ENCODE measurements at places on chromosomes 2 and 18.

DNA sequence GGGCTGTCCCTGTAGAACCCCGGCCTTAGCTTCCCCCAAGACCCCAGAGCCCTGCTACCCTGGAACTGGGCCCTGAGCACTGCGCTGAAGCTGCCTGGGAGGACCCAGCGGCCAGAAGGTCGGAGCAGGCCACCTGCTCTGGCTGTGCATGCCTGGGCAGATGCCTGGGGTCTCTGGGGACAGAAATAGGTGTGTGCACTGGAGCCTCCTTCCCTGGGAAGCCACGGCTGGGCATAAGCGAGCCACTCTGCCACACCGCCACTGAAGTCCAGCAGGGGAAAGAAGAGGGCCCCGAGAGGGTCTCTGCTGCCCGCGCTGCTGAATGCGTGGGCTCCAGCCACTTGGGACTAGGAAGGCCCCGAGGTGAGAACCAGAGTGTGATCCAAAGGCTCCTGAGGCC is 6.7 kb downstream of the GBX2 start:
- DNase-seq: no peak

DNA sequence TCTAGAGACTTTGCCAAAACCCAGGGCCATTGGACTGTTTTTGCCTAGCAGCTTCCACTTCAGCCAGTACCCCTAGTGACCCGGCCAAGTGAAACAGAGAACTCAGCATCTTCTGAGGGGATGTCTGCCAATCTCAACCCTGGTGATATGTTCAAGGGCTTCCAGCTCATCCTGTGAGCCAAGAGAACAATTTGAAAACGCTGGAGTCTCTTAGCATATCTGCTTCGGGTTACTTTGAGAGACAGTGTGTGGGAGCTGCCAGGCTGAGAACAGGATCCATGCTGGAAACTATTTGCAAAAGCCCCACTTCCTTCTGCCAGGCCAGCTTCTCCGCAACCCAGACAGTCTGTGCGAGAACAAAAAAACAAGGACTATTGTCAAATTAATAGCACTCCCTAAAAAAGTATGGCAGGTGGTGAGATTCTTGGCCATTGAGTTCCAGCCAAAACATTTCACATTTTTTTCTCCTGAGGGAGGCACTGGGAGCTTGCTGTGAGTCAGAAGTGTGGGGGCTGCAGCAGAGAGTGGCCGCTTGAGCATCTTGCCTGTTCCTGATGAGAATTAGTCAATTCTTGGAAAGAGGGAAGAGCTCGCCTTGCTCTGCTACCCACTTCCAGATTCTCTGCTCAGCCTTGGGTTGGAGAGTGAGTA is 395.6 kb upstream of the TRIB2 start:
- DNase-seq: no peak

GRCh38 chr18:48546396-48546795 is 7.6 kb downstream of the CTIF start:
- DNase-seq: no peak

DNA sequence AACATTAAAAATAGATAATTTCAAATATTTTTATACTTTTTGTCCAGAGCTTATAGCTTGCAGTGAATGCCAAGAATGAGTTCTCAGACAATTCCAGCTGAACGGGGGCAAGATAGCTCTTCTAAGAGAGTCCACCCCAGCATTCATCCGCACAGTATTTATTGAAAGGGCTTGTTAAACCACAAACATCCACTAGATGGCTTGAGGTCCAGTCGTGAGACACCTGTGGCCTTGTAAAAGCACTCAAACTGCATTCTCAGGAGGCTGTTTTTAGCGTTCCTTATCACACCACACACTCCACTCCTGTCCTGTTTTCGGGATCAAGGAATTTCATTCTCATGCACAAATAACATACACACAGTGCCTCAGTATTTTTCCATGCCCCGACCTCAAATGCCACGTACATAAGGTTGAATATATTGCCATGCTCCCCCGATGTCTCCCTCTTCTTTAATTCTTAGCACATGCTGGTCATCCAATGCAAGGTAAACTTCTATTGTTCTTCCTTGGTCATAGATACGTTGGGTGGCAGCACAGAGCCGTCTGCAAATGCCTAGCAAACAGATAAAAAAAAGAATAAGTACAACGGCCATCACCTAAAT is 47.4 kb downstream of the DNAJC10 start:
- DNase-seq: peak; percentile 2

DNA sequence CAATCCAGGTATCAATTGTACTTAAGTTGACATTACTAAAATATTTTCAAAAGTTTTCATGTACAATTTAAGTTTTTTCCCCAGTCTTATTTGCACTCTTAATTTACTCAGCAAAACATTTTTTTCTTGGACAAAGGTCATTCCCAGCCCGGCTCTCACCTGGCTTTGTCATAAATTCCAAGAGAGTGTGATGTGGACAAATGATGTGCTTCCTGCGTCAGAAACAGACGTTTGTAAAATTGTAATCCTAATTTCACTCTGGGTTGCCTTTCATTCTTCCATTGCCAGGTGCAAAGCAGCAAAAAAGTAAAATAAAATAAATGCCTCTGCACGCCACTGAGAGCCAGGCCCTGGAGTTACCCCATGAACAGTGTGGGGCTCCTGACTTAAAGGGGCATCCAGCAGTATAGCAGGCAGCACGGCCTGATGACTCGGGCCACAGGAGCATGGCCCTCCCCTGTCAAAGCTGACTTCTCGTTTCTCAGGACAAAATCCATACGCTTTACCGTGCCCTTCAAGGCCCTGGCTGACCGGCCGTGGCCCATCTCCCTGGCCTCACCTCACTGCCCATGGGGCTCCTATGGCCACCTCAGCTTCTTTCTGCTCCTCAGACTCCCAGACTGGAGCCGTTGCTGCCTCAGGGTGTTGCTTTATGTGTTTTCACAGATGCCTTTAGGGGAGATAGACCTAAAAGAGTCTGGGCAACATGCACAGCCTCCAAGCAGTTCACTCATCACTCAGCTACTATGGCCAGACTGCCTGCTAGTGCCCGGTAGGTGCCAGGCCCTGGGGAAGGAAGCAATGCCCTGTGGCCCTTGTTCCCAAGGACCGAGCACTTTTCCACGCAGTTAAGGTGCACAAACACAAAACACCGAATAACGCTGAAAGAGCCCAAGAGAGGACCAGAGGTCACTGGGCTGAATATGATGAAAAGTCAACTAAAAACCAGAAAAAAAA is 7.6 kb upstream of the TMEM185B start:
- DNase-seq: no peak

DNA sequence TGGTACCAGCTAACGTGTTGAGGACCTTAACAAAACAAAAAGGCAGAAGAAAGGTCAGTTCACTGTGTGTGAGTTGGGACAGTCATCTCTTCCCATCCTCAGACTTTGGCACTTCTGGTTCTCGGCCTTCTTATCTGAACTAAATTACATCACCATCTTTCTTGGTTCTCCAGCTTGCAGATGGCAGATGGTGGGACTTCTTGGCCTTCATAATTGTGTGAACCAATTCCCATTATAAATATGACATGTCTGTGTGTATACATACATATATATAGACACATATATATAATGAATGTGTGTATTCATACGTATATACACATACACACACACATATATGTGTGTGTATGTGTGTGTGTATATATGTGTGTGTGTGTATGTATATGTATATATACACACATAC is 301.2 kb upstream of the TRIB2 start:
- DNase-seq: no peak

DNA sequence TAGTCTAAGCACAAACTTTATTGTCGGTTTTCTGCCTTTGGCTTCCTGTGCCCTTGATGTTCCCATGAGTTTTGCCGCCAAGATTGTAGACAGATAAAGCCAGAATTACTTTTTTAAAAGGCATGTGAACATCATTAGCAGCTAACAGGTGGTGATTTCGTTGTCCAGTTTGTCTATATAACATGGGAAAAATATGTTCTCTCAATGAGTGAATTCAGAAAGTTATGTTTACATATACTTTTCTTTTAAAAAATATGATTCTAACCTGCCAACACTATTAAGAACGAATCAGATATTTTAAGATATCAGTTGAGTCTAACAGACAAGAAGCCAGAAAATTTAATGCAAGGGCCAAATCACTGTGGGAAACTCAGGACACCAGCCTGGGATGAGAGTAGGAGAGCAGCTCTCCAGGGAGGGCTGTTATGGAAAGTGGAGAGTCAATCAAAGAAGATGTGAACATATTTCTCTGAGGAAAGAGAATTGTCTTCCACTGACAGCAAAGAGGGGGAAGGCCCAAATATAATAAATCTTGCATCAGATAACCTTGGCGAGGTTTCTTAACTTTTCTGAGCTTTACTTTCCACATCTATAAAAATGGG is 311.3 kb downstream of the ARHGAP15 start:
- DNase-seq: no peak

DNA sequence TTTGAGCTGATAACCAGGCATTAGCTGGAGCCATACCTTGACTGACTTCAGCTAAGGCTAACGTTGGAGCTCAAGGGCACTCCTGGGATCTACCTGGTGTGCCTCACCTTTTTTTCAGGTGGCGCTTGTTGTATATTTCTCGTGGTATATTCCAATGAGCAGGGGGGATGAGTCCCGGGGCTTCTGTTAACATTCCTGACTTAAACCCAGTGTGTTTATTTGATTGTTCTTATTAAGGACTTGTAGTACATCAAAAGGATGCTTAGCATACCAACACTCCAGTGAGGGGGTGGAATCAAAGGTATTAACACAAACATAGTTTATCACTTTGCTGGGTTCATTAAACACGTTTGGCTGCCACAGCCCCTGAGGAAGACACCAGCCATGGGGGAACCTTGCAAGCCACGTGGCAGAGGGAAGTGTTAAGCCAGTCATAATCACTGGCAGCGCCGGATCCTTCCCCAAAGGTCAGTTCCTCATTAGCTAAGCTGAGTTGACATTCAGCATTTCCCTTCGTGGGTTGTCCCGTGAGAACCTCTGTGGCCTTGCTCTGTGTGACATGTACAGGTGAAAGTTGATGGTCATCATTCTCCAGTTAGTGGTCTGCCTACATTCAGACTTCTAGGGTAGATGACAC is 119.5 kb upstream of the MCFD2 start:
- DNase-seq: no peak

DNA sequence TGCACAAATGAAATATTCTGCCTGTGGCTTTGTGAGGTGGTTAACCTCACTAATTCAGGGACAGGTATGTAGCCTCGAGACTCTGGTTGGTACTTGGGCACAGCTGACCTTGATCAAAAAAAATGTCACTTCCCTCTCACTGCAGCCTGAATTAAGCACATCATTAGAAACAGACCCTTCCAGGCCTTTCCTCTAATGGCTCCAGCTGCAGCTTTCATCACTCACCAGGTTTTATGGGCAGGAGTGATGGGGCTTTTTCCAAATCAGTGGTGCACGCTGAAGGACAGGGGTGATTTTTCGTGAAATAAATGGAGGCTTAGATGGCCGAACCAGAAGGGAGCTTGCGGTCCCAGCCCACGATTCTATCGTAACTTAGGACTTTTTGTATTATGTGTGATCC is 213.0 kb upstream of the RAB12 start:
- DNase-seq: no peak

GRCh38 chr2:170822290-170823087 is 5.8 kb downstream of the GAD1 start:
- DNase-seq: no peak

GRCh38 chr2:180664507-180664906 is 315.9 kb upstream of the UBE2E3 start:
- DNase-seq: no peak

GRCh38 chr2:11625671-11626070 is 44.3 kb downstream of the NTSR2 start:
- DNase-seq: no peak

GRCh38 chr18:59132810-59133465 is 6.7 kb upstream of the SEC11C start:
- DNase-seq: no peak

DNA sequence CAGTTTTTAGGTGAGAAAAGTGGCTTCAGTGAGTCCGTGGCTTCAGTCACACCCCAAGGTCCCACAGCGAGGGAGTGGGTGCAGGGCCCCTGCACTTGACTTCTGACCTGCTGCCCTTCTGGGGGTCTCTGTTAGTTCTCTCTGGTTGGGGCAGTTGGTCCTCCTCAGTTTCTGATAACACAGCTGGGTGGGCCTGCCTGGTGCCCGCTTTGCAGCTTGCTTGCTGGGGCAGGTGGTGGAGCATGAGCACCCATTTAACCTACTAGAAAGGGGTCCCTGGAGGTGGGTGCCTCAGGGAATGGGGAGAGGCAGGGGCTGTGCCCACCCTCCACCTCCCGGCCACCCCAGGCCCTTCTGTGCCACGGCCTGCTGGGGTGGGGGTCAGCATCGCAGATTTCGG is 83.2 kb downstream of the ASB1 start:
- DNase-seq: no peak

- DNase-seq: no peak
Measured at GRCh38 chr2:67717692-67718091, 320.6 kb downstream of the ETAA1 start.

GRCh38 chr18:74528913-74529312 is 5.4 kb upstream of the CNDP1 start:
- DNase-seq: no peak

- no peak for DNase-seq
Measured at GRCh38 chr18:38367473-38367872, 801.9 kb upstream of the CELF4 start.

DNA sequence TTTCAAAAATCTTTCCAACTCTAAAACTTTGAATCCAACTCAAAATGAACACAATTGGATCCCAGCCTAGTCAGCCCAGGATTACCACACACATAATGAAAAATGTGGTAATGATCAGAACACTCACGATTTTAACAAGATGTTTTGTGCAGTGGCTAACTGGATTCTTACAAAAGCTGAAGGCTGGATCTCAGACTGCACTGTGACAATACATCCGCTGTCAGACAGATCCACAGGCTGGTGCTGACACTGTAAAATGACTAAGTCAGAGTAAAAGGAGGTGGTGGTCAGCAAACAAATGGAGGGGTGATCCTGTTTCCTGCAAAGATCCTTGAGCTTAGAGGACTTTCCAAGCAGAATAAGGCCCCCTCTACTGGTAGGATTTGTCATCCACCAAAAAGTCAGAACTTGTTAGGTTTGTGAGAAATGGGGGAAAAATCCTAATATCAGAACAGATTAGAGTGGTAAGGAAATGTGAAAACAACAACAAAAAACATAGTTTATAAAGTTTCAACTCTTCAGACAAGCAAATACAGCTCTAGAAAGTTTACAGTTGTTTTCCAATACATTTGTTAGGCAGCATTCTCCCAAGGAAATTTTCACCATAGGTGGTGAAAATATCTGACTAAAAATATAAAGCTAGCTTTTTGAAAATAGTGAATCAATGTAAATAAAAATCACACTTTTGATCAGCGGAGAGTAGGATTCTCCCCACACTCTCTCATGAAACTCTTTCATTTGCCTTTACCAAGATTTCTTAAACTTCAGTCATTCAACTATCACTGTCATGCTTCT is 211.9 kb downstream of the AGPS start:
- no peak for DNase-seq

GRCh38 chr2:75097831-75098230 is 101.5 kb downstream of the TACR1 start:
- DNase-seq: no peak

DNA sequence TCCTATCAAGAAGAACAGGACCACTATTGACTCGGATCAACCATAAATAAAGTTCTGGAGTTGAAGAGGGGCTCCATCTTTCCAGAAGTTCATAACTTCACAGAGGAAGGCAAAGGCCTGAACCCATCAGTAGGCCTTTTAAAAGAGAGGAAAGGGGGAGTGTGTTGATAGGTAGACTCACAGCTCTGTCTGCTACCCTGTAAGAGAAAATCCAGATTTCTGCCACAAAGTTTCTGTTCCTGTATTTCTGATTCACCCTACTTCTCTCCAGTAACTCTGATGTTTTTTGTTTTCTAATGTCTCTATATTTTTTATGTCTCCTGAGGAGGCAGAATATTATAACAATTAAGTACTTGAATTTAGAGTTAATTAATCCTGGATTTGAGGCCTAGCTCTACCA is 564.0 kb downstream of the TNS1 start:
- no peak for DNase-seq

- DNase-seq: no peak
Measured at GRCh38 chr2:181916726-181917718, 25.5 kb downstream of the ITPRID2 start.

All from central memory CD4-positive, alpha-beta T cell (primary cell).